ENCODE measurements at places on chromosomes 1 and 21.

DNA sequence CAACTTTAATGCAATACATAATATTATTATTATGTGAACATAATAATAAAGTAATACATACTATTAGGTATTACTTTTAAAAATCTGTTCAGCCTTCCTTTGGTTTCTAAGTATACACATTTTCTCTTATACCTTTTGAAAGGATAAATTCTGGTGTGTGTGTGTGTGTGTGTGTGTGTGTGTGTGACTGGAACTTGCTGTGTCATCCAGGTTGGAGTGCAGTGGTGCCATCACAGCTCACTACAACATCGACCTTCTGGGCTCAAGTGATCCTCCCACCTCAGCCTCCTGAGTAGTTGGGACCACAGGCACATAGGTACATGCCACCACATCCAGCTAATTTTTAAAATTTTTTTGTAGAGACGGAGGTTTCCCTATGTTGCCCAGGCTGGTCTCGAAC, 88.5 kb downstream of the CCDC30 start:
- DNase-seq: no peak

- no peak for DNase-seq
Observed at GRCh38 chr1:26164036-26164860, 4.5 kb downstream of the C1orf232 start.

DNA sequence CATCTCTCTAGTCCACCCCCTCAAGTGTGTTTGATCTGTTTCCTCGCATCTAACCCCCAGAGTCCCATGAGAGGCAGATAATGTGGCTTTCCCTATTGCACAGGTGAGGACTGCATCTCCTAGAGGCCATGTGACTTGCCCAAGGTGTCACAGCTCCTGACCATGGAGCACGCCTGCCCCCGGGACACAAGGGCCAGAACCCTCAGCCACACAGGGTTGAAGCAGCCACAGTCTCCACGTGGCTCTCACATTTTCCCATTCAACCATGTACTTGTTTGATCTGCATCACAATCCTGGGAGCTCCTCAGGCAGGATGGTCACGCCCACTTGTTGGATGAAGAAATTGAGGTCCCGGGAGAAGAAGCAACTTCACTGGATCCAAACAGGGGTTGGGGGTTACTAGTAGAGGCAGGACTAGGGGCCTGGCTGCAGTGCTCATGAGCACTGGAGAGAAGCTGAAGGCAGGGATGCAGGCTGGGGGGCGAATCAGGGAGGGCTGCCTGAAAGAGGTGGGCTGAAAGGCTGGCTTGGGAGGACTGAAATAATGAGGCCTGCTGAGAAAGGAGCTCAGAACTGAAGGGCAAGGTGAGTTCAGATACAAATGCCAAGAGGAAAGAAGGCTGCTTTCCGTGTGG, 207.9 kb downstream of the PTPRU start:
- no peak for DNase-seq

GRCh38 chr1:23895082-23895481, 18.1 kb downstream of the CNR2 start:
- peak; percentile 81 for DNase-seq

DNA sequence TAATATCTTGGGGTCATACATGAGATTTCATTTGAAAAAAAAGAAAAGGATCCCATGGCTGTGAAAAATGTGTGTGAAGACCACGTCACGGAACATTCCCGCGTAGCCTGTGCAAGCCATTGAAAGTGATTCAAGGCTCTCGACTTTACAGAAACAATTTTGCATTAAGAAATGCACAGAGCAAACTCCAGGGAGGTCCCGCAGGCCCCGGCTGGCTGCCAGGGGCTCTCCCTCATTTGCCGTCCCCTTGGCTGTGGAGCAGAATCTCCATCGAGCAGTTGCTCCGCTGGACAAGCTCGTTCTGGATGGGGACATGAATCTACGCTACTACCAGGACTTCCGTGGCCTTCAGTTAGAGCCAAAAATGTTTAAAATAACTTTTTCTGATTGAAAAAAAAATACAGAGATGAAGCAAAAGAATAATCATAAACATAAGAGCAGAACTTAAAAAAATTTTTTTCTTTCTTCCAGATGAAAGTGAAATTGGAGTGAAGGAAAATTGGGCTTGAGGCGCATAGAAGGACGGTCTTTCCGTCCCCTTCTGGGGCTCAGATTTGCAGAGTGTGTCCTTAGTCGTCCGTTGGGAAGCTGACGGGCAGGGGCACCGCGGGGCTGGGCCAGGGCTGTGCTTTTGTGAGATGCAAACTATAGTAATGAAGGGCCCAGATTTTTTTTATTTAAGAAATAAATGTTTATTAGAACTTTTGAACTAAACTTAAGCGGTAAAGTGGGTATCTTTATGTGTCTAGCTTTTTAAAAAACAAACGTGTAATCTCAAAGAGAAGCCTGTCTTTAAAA, 68.1 kb upstream of the ARHGEF16 start:
- no peak for DNase-seq

- no peak for DNase-seq
Observed at GRCh38 chr1:200121421-200121820, 93.9 kb downstream of the NR5A2 start.

- no peak for DNase-seq
Observed at GRCh38 chr1:236413688-236414087, 19.6 kb downstream of the EDARADD start.

DNA sequence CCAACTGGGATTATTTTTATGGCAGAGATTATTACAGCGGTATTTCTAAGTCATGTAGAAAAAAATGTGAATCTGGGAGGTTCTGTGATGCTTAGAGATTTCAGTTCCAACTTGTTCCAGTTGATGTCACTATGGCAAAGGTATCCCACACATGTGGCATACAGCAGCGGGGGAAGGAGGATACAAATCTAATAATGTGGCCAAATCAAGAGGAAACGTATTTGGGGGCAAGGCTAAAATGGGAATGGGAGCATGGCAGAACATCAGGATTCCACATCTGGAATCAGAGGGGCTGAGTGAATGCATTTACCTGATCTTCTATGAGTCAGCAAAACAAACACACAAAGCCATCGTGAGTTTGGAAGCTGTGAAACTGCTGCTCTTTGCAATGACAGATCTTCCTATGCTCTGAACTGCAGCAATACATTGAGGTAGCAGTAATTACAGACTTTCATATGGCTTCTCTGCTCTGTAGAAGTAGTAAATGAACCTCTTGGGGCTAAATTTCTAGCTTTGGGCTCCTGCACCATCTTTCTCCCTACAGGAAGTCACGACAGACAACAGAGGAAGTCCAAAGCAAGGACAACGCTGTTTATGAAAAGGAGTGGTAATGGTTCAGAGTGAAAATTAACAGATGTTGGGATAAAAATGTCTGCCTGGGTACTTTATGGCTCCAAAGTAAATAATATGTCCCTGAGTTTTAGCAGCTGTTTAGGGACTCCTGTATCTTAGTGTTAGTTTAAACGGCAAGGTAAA, 55.5 kb downstream of the GABPA start:
- DNase-seq: peak; percentile 71

- no peak for DNase-seq
Observed at GRCh38 chr1:88461007-88461406, 223.1 kb upstream of the PKN2 start.

DNA sequence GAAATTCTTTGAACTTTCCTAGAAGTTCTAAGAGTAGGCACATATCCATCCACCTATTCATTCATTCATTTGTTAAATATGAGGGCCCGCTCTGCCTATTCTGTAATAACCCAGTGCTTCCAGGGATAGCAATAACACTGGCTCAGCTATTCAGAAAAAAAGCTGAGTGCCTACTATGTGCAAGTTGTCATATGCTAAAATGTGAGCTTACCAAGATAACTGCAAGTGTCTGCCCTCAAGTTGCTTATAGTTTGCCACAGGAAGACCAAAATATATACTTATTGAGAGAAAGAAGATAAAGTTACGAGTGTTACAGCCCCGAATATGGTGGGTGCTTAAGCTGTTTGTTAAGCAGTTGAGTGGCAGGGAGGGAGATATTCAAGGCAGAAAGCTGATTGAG, 39.6 kb downstream of the CD55 start:
- DNase-seq: no peak

GRCh38 chr1:81053826-81054225, 746.9 kb upstream of the ADGRL2 start:
- no peak for DNase-seq

GRCh38 chr21:42836402-42836666, 43.0 kb downstream of the WDR4 start:
- DNase-seq: no peak

DNA sequence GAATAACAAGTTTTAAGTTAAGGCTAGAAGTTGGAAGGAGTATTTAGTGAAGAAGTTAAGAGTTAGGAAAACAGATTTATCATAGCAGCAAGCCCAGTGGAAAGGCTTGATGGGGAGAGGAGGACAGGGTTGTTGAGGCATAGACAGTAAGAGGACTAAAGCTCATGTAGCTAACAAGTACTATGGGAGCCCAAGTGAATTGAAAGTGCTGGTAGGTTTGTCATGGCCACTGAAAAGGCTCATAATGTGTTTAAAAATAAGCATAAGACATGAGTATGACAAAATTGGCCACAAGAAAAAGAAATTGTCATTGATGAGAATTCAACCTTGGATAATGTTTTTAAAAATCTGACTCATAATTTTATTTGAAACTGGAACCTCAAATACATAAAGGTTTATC, 49.2 kb upstream of the CRB1 start:
- DNase-seq: no peak

GRCh38 chr1:218200979-218201378, 84.1 kb upstream of the RRP15 start:
- no peak for DNase-seq

- DNase-seq: no peak
Observed at GRCh38 chr1:184620469-184620868, 134.2 kb downstream of the EDEM3 start.

DNA sequence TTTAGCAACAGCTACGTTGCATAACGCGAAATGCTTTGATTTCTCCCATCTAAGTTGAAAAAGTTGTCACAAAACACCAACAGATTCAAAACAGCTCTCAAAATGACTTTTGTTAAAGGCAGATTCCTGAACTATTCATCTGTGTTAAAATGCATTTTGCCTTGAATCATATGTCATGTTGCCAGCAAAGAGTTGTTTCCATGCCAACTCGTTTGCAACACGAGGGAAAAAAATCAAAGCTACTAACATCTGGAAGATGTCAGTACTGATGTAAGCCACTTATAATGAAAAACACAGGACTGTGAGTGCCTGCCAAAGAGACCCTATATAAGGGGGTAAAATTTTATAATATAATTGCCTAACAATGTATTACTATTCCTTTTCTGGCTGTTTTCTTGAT, 182.7 kb upstream of the PTBP2 start:
- no peak for DNase-seq

DNA sequence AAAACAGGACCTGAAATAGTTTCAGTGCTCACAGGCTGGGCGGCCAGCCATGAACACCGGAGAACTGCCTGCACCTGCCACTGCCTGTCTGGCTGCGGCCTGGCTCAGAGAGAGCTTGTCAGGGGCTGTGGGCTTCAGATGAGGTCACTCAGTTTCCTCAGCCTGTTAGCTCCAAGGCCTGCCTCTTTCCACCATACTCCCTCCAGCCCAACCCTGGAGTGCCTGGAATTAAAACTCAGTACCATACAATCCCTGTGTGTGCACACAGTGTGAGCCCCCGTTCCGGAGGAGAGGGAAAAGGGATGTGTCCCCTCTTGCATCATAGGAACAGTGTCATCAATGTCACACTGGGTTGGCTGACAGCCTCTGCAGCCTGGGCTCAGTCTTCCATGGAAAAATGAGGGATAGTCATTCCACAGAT, 16.2 kb downstream of the CACNA1S start:
- no peak for DNase-seq

DNA sequence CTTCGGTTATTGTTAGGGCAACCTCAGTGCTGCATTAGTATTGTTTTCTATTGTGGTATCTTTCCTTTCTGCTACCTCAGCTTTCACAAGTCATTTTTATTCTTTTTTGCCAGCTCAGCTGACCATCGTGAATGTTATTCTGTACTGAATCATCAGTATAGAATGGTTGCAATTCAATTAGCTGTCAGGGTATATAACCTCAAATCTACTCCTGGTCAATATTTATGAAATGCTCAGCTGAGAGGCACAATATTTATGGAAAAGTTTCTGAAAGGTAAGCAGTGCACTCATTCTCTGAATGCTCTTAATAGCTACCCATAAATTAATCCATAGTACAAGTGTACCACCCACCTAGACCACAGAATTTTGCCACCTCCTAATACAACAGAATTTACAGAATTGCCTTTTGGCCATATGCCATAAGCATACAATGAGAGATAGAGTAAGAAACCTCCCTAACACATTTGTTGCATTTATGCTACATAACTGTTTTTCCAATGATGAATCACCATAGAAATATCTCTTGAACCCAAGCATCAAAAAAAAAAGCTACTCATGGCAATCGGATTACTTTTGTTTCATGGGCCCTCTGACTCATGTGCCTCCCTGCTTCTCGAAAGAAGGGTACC, 732.6 kb upstream of the CHRM3 start:
- DNase-seq: no peak

DNA sequence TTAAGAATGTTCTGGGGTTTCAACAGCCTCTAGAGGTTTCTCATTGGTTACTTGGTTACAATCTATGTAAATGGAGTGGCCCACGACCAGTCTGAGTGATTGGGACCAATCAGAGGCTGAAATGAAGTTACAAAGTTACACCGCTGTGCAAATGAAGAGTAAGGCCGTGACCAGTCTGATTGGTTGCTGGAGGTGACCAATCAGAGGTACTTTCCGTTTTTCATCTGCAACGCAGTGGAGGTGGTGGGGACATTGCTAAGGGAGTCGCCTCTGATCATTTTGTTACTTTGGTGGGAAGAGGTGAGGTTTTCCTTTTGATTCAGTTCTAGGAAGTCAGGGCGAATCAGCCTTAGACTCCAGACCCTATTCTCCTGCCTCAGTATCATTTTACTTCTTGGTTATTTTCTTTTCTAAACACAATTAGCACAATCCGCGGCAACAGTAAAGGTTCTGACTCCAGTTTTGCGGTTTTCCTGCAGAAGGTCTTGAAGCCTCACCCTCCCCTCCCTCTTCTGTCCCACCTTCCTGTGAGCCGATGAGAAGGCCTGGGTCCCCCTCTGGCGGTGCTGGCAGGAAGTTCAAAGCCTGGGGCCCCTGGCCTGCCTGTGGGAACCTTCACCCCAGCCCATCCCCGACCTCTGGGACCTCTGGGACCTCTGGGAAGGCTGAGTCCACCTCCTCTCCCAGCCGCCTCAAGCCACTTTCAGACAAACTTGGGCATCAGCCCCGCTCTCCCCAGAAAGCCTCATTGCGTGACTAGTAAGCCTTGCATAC, 38.7 kb upstream of the TTC34 start:
- no peak for DNase-seq

GRCh38 chr1:150322310-150322709, 977 bp downstream of the PRPF3 start:
- peak; percentile 86 for DNase-seq

DNA sequence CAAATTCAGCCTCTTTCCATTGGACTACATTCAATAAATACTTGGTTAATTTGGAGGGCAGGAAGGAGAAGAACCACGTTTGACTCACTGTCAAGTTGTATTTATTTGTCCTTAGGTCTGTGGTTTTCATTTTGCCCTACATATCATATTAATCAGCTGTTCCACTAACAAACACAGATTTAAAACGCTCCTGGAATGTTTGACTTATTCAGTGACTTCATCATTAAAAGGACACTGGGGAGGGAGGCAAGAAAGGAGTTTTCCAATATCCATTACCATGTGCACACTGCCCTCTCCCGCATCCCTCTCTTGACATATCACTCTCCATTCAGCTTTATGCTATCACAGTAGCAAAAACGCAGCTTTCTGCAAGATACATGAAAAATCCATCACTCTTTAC, 98.2 kb upstream of the C1orf87 start:
- DNase-seq: no peak

- no peak for DNase-seq
Observed at GRCh38 chr1:10082785-10083479, 50.2 kb downstream of the UBE4B start.

GRCh38 chr1:204080163-204080903, 7.4 kb downstream of the SOX13 start:
- DNase-seq: no peak

GRCh38 chr1:68470388-68470970, 20.7 kb upstream of the RPE65 start:
- peak; percentile 20 for DNase-seq

Data from AML-193 (cell line).